Cerebellar cortex (tissue), 1 donor: ENCODE measurements at places on chromosomes 6 and 20.
A peak's percentile ranks its signal among the peaks of the same experiment; 100 is the strongest.

- no peak for DNase-seq
These were observed 479.4 kb upstream of the SYNCRIP start for GRCh38 chr6:86122086-86122485.

DNA sequence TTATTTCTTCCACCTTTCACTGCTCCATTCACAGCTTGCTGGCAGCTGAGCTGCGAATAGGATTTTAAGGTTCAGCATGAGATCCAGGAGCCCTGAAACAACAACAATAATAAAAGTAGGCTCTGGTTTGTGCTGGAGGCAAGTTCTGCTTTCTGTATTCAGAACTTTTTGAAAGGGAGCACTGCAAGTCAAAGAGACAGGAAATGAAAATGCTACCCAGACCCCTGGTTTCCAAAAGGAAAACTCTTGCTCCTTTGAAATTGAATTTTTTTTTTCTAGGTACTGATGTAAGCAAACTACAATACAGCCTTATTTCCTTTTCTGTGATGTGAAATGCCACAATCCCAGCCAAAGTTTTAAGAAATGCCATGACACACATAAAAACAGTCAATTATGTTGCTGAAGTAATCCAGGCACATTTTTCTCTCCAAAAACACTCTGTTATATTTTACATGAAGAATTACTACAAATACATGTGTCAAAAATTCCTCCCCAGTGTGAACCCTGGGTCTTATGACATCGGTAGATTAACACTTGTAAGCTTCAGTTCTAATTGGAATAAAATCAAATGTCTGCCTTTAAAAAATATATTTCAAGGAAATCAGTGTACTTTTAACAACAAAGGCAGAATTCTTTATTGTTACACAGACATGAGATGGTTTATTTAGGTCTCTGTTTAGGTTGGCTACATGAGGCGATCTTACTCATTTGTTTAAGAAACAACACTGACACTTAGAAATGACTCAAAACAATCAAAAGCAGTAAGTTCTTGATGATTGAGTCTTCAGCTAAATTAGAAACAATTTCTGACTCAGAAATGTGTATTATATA is 656.7 kb downstream of the EPHA7 start:
- no peak for DNase-seq

DNA sequence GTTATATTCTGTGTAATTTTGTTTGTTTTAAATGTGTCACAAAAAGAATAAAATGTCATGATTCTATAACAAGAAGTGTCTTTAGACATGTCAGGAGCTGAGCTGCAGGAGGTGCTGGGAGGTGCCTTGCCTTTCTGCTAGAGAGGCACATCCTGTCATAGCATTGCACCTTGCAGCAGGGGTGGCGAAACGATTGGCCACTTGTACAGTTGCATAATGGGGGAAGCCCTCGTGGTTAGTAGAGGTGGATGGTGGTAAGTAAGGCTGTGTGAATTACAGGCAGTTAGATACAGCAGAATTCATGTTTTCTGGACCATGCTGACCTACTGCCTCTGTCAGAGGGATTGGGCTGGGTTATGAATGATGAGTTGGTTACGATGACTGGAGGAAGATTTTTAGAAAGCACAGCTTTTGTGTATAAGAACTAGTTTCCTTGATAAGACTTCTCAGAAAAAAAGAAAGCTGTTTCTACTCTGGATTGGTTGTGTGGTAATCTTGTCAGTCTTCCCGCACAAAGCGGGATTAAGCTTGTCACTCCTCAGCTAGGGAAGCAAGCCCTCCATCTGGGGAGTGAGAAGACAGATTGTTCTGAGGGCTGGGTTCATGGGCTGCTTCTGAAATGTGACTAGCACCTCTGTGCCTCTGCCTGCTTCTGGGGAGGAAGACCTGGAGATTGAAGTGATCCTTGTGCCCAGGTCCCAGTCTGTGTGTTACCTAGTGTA is 74.9 kb downstream of the FOXO3 start:
- DNase-seq: no peak

GRCh38 chr6:133953634-133954415 is 801 bp downstream of the TBPL1 start:
- DNase-seq: no peak

GRCh38 chr20:49619113-49620048 is 51.4 kb upstream of the PTGIS start:
- no peak for DNase-seq

- no peak for DNase-seq
These were observed 2.7 kb downstream of the FOXC1 start for GRCh38 chr6:1612299-1612973.

DNA sequence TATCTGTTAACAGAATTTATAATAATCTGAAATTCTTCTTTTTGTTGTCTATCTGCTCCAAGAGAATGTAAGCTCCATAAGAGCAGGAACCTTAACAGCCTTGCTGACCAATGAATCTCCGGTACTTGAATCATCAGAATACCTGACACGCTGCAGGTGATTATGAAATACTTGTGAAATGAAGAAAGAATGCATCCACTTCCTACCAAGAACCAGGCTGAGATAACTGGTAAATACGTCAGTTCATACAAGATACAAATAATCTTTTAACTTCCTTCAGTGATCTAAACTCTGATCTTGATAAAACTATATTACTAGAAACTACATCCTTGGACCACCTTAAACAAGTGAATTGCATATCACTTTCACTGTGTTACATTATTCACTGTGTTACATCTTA is 116.2 kb downstream of the MAP3K5 start:
- no peak for DNase-seq

DNA sequence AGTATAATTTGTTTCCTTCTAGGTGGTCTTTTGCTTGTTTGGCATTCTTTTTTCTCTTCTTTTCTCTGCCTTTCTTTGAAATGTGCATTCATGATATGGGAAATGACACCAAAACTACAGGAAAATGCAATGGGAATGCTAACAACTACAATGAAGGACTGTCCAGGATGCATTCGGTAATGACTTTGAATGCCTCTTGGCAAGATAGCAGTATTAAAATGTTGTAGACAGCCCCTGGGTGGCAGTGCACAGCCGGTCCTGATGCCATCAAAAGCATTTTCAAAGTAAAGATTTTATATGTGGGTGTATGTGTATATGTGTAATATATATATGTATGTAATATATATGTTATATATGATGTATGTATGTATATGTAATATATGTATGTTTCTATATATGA is 218.8 kb upstream of the MMS22L start:
- DNase-seq: no peak

DNA sequence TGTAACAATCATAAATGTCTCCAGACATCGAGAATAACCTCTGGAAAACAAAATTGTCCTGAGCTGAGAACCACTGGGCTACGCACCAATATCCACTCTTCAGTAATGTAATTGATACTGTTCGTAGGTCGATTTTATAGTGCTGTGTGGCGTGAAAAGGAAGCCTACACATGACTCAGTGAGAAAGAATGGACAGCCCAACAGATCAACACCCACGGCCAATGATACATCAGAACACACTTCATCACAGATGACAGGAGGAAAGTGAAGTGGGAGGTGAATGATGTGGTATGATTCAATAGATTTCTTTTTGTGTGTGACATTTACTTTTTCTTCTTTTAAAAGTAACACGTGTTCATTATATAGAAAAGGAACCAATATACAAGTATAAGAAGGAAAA is 93.5 kb downstream of the RPS12 start:
- no peak for DNase-seq

DNA sequence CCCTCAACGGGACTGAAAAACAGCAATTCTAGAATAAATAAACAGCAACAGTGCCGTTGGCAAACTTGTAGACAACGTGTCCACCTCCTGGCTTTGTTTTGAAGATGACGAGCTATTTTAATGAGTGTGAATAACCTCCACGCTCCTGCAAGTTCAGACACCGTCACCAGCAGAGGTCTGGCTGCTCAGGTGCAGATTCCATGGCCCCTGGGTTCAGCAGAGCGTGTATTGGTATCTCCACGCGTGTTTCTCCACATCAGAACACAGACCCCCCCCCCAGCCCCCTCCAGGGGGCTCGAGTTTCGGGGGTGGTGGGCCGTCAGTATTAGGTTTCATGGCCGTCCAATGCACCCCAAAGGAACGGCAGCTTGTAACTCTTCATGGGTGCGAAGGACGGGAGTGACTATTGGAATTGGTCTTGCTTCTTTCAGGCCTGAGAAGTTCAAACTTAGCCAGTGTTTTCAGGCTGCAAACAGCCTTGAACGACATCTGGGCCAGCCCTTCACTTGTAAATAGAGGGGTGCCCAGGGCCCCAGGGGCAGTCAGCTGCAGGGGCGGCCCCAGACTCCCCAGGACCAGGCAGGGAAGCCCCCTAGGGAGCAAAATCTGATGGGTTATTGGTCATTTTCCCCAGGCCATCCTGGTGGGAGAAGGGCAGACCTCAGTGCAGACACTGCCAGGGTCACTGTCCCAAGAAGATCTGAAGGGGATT is 308.6 kb downstream of the TAF4 start:
- no peak for DNase-seq

GRCh38 chr20:6802227-6802626 is 34.7 kb downstream of the BMP2 start:
- DNase-seq: no peak

DNA sequence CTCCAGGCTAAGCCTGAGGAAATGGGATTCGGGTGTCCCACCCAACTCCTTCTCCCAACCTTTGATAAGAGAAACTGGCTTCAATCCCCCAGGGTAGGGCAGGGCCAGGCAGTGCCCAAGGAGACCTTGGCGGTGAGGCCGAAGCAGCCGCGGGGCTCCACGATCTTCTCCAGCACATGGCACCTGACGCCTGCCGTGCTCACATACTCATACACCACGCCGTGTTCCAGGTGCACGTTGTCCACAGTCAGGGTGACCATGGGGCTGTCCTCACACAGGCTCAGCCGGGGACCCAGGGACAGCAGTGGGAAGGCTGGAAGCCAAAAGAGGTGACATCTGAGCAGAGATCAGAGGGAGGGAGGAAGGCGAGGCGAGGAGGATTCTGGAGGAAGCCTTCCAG is 176.5 kb downstream of the PREX1 start:
- no peak for DNase-seq

GRCh38 chr20:63733579-63734081 is 2.8 kb upstream of the LIME1 start:
- no peak for DNase-seq

- no peak for DNase-seq
These were observed 226.9 kb downstream of the BCKDHB start for GRCh38 chr6:80333342-80333741.

- DNase-seq: peak; percentile 69
These were observed 30.5 kb upstream of the HFE start for GRCh38 chr6:26056583-26057350.

- DNase-seq: no peak
These were observed 169.9 kb downstream of the QRSL1 start for GRCh38 chr6:106799031-106799894.

GRCh38 chr20:37342231-37343177 is 3.4 kb upstream of the SRC start:
- no peak for DNase-seq
